ENCODE measurements at places on chromosomes 7 and 10.

DNA sequence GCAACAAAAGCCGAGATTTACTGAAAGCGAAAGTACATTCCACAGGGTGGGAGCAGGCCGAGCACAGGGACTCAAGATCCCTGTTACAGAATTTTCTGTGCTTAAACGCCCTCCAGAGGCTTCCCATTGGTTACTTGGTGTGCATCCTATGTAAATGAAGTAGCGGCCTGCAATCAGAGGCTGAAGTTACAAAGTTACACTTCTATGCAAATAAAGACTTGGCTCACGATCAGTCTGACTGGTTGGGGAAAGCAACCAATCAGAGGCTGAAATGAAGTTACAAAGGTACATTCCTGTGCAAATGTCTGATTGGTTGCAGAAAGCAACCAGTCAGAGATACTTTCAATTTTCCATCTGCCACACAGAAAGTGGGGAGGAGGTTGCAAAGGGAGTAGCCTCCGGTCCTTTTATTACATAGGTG lies 4.1 kb downstream of the ACBD7 start:
- no peak for DNase-seq

DNA sequence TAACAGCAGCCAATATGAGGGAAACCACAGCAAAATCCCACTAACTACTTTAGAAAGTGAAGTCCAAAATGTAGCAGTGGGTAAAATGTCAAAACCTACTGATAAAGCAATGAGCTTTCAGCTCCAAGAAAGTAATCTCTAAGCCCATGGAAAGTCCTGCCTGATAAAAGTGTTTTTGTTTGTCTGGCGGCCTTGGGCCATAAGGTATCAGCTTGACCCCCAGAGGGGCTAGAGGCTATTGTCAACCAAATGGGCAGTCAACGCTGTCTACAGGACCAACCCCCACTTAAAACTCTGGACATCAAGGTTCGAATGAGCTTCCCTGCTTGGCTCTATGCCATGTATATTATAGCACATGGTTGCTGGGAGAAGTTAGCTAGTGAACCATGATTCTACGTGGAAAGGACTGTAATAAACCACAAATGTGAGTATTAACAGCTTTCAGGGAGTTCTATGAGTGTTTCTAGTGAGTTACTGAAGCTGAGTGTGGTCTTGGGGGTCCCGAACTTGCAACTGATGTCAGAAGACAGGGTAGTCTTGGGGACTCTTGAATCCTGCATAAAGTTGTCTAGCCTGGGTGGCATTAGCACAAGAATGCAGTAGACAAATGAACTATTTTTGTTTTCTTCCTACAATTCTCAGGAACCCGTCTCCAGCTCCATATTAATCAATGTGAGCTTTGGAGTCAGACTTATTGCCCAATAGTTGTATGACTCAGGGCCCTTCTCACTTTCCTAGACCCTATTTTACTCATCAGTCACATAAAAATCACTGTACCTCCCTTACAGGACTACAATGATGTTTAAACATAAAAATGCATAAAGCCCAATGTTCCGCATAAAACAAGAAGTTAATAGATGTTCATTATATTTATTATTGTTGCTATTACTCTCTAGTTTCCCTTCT lies 164.9 kb downstream of the DGKI start:
- DNase-seq = no peak

GRCh38 chr10:22460531-22461403 lies 115.5 kb downstream of the SPAG6 start:
- DNase-seq = no peak

DNA sequence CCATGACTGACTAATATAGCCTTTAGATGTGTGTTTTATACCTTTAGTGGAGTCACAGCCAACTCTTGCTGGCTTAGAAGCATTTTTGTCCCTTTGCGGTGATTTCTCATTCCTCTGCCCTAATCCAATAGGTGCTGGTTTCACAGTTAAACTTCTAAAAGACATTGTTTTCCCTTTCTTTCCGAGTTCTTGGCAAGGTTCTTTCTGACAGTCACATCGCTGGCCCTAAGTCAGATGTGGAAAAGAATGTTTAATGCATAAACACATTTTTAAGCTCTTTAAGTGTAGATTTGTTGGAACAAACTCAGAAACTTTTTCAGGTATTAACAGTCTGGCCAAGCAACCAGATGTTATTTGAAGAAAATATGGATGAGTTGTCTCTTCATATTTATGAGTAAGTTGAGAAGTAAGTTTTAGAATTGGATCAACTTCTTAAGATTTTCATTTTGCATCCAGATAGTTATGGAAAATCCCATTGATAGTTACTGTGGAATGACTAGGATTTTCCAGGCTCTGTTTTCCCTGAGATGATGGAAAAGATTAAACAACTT lies 4.1 kb downstream of the EPDR1 start:
- no peak for DNase-seq

DNA sequence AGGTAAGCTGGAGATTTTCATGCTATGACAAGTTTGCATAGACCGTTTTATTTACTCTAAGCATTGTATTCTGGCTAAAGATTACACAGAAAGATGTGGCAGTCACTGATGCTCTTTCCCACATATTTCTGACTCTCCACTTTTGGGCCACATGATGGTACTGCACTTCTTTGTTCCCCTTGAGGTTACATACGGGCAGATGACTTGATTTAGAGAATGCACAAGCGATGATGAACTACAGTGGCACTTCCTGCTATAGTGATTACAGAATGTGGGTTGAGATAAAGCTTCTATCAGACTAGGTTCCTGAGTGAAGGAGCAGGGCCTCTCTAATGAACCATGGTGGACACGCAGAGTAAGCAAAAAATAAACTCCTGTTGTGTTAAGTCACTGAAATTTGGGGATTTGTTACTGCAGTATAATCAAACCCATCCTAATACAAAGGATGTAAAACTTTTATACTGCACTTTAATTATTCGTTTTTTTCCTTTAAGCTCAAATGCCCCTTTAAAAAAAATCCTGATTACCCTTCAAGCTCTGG lies 177.9 kb downstream of the TAX1BP1 start:
- no peak for DNase-seq

DNA sequence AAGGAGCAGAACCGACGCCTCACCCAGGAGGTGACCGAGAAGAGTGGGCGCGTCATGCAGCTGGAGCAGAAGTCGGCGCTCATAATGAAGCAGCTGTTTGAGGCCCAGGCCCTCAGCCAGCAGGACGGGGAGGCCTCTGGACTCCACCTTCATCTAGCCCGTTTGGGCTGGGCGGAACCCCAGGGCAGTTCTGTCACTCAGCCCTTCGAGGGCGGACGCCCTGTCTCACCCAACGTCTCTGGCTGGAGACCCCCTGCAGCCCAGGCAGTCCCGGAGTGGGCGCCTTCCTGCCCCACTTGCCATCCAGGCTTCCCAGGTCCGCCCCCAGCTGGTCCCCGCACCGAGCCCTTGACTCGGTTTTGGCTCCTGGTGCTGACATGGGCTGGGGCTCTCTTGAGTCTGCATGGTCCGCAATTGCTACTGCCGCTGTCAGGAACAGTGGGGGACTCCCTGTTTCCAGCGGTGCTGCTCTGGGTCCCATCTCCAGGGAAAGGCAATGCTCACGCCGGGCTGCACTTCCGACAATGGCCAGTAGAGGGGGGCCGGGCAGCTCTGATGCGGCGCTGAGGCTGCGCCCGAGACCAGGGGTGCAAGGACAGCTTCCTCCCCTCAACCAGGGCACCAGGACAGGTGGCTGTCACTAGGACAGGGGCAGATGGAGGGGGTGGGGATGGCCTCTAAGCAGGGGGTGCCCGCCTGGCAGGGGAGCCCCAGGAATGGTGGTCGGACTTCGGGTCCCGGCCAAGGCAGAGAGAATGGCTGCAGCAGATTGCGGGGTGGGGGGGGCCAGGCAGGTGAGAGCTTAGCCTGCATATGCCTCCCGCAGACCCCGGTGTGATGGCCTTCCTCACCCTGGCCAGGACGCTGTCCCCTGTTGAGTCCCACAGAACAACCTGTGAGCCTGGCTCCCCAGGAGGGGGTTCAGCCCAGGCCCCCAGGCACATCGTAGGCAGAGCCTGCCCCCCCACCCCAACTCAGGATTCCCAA lies 71.2 kb upstream of the KCTD7 start:
- DNase-seq = peak; percentile 65

GRCh38 chr7:11221984-11222383 lies 248.3 kb downstream of the PHF14 start:
- no peak for DNase-seq

DNA sequence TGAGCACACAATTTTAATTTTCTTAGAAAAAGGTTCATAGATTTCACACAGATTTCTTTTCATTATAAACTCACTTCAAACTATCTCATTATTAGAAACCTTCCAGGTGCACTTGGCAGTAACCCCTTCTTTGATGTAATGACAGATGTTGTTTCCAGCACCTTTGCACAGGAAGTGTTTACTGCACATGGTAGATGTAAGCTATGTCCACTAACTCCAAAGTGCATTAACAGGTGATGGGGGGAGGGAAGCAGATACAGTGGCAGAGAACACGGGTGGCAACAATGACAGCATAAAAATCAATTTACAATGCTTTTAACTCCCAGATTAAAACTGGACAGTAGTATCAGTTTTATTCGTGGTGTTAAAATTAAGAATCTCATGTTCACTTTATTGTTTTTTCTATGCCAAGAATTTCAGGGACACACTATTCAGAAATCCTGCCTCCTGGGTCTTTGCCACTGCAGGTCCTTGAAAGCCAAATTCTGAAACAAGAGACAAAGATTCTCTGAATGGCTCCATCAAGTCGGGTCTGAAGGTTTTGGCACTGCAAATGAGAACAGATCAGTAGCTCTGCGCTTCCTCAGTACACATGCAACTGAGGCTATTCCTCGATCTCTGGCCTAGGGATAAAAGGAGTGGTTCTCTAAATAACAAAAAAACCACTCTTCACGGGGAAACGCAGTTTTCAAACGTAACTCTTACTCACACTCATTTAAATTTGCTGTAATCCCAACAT lies 187.7 kb downstream of the JAZF1 start:
- DNase-seq = no peak

- no peak for DNase-seq
These were observed 285.0 kb downstream of the CALN1 start for GRCh38 chr7:72127136-72127535.

- DNase-seq = no peak
These were observed 2.8 kb downstream of the CALHM3 start for GRCh38 chr10:103476046-103476768.

DNA sequence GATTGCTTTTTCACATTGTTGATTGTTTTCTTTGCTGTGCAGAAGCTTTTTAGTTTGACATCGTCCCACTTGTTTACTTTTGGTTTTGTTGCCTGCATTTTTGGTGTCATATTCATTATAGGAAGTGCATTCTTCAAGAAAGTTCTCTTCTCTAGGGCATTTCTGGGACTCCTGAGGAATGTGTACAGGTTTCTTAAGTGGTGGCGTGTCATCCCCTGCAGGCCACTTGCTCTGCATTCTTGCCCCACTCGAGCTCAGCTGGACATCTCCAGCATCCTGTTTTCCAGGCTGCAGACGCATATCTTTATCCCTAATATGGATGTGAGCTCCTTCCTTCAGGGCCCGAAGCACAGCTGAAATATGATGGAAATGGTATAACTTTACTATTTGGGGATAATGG lies 255.6 kb upstream of the HABP2 start:
- DNase-seq = no peak

GRCh38 chr10:62095181-62096122 lies 173.2 kb downstream of the RTKN2 start:
- DNase-seq = no peak

GRCh38 chr10:131647789-131648188 lies 253.0 kb upstream of the PPP2R2D start:
- no peak for DNase-seq

- no peak for DNase-seq
These were observed 177.2 kb downstream of the BUB3 start for GRCh38 chr10:123331438-123331837.

DNA sequence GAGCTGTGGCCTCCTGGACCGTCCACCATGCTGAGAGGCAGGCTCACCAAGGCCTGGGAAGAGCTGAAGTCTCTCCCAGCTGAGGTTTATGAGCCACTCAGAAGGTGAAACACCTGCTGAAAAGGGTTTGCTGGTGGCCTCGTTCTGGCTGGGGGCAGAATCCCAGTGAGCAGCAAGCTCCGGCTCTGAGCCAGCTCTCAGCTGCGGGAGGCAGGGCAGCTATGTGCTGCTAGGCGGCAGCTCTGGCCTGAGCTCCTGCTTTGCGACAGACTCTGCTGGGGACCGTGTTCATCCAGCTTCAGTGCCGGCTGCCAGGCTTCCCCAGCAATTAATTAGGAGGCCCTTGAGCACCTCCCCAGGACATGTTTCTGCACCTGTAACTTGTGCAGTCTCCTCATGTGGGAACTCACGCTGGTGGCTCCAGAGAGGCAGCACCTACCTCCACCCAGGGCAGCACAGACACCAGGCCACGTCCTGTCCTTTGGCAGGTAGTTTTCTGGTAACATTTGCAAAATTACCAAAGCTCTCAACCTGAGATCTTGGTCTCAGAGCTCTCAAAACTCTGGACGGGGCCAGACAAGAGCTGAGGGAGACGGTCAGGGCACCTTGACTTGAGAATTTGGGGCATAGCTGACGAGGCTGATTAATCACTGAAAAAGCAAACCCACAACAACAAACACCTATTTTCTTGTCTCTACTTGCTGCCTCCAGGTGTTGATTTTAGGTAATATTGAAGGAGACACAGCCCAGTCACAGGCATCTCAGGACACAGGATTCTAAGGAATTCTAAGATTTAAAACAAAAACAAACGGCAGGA lies 185.0 kb downstream of the TCERG1L start:
- DNase-seq = peak; percentile 11

- no peak for DNase-seq
These were observed 38.3 kb upstream of the SRGN start for GRCh38 chr10:69049566-69049961.

- DNase-seq = no peak
These were observed 5.7 kb upstream of the TAS2R40 start for GRCh38 chr7:143216151-143216550.

DNA sequence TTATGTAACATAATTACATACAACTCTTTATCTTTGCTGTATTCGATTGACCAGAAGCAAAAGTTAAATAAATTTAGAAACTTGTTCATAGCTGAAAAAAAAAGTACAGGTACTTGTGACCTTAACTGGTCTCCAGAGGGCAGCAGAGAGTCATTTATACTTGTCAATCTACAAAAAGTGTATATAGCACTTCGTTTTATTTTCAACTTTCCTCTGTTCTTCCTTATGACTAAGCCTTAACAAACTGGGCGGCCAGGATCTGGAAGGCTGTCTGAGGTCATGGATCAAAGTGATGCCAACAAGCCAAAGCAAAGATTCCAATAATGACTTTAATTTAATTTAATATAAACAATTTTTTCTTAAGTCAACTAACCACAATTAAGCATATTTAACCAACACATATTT lies 29.8 kb downstream of the C10orf67 start:
- DNase-seq = peak; percentile 46
